ENCODE measurements at places on chromosomes 6 and 20.
A peak's percentile ranks its signal among the peaks of the same experiment; 100 is the strongest.

GRCh38 chr6:144335914-144336313, 50.8 kb downstream of the UTRN start:
- H3K4me3 ChIP-seq: peak overlapping the region; percentile 82
- no peaks in the 10 kb centered on the region for H3K27me3 ChIP-seq
- DNase-seq: no peak
- peak overlapping the region; percentile 85 for H3K27ac ChIP-seq
- no peaks in the 10 kb centered on the region for H3K36me3 ChIP-seq

- H3K27ac ChIP-seq: no peak overlapping the region
- no peak for DNase-seq
Measured at GRCh38 chr6:128738112-128738511, 144.8 kb upstream of the LAMA2 start.

GRCh38 chr6:56933650-56934049, 21.3 kb upstream of the BEND6 start:
- H3K36me3 ChIP-seq: no peaks in the 10 kb centered on the region
- no peak for DNase-seq
- peaks cover 3% of the 10 kb centered on the region for H3K4me1 ChIP-seq
- no peak overlapping the region for H3K27ac ChIP-seq
- no peak overlapping the region for H3K4me3 ChIP-seq

- peaks cover 7% of the 10 kb centered on the region for H3K27me3 ChIP-seq
- H3K4me1 ChIP-seq: no peaks in the 10 kb centered on the region
- H3K4me3 ChIP-seq: no peak overlapping the region
- no peak overlapping the region for H3K27ac ChIP-seq
Measured at GRCh38 chr6:125054331-125054730, 92.1 kb downstream of the RNF217 start.

DNA sequence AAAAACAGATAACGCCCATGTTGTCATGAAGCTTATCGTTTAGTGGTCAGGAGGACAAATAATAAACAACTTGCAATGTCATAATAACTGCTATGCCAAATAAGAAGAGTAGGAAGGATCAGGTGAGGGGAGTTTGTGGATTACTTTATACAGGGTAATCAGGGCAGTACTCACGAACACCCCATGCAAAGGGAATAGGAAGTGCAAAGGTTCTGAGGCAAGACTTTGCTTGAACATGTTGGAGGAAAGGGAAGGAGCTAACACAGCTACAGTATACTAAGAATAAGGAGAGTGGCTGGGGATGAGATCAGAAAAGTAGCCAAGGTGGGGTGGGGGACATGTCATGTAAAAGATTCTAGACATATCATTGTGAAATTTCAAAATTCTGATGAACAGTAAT, 292.0 kb upstream of the RUNX2 start:
- peaks cover 4% of the 10 kb centered on the region for H3K36me3 ChIP-seq
- peaks cover 2% of the 10 kb centered on the region for H3K4me1 ChIP-seq
- no peaks in the 10 kb centered on the region for H3K27me3 ChIP-seq
- H3K4me3 ChIP-seq: no peak overlapping the region
- H3K27ac ChIP-seq: no peak overlapping the region

GRCh38 chr6:158584236-158584651, 24.4 kb downstream of the TMEM181 start:
- peaks cover 2% of the 10 kb centered on the region for H3K4me1 ChIP-seq
- H3K27me3 ChIP-seq: no peaks in the 10 kb centered on the region
- no peak overlapping the region for H3K27ac ChIP-seq
- peaks cover 58% of the 10 kb centered on the region for H3K36me3 ChIP-seq
- no peak overlapping the region for H3K4me3 ChIP-seq

DNA sequence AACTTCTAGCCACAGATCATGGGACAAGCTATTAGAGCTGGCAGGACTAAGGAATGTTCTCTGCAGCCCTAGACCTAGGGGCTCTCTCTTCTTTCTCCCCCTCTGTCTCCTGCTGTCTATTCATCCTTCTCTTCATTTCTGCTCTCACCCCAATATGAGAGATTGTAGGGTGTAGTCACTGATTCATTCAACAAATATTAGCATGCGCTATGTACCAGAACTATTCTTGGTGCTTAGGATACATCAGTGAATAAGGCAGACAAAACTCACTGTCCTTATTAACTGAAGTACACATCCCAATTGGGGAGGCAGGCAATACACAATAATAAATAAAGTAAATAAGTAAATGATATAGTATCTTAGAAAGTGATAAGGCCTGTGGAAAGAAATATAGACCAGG, 14.7 kb upstream of the SIRPB2 start:
- H3K27me3 ChIP-seq: peaks cover 53% of the 10 kb centered on the region
- no peak overlapping the region for H3K4me3 ChIP-seq

DNA sequence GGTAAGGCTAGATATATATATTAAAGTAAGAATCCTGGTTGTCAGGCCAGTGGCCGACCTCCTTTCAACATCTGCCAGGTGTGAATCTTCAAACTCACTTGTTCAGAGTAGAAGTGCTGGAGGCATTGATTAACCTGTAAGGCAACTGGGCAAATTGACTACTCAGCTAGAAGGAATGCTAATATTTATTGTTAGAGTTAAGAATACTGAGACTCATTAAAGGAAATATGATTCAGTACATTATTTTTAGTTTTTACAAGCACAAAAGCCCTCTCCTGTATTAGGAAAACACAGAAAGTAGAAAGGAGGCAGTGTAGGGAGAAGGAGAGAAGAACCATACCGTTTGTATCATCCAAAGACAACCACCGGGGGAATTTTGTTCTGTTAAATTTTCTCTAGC, 53.5 kb downstream of the RIPOR2 start:
- no peak overlapping the region for H3K4me3 ChIP-seq
- H3K36me3 ChIP-seq: peaks cover 75% of the 10 kb centered on the region
- H3K4me1 ChIP-seq: peaks cover 30% of the 10 kb centered on the region
- no peak for DNase-seq
- no peak overlapping the region for H3K27ac ChIP-seq

- no peak for DNase-seq
- H3K36me3 ChIP-seq: no peaks in the 10 kb centered on the region
- no peaks in the 10 kb centered on the region for H3K27me3 ChIP-seq
- no peaks in the 10 kb centered on the region for H3K4me1 ChIP-seq
- no peak overlapping the region for H3K4me3 ChIP-seq
- no peak overlapping the region for H3K27ac ChIP-seq
Measured at GRCh38 chr20:23629542-23630391, 8.0 kb downstream of the CST3 start.

GRCh38 chr6:135233686-135234491, 52.8 kb downstream of the MYB start:
- peak overlapping the region; percentile 45 for H3K27ac ChIP-seq
- no peaks in the 10 kb centered on the region for H3K36me3 ChIP-seq
- no peak overlapping the region for H3K4me3 ChIP-seq
- DNase-seq: no peak

GRCh38 chr6:109343518-109343917, 38.7 kb downstream of the CD164 start:
- DNase-seq: no peak
- no peaks in the 10 kb centered on the region for H3K27me3 ChIP-seq
- peaks cover 1% of the 10 kb centered on the region for H3K4me1 ChIP-seq
- H3K36me3 ChIP-seq: no peaks in the 10 kb centered on the region
- no peak overlapping the region for H3K27ac ChIP-seq

GRCh38 chr6:55023230-55023629, 151.1 kb upstream of the HCRTR2 start:
- no peak overlapping the region for H3K4me3 ChIP-seq
- DNase-seq: no peak
- H3K27ac ChIP-seq: no peak overlapping the region
- H3K36me3 ChIP-seq: no peaks in the 10 kb centered on the region
- H3K27me3 ChIP-seq: no peaks in the 10 kb centered on the region

- no peaks in the 10 kb centered on the region for H3K36me3 ChIP-seq
- H3K27ac ChIP-seq: peak overlapping the region; percentile 73
- H3K4me1 ChIP-seq: peaks cover 51% of the 10 kb centered on the region
- DNase-seq: no peak
Measured at GRCh38 chr6:25874822-25875562, 949 bp upstream of the SLC17A3 start.

- H3K27me3 ChIP-seq: peaks cover 3% of the 10 kb centered on the region
- H3K4me3 ChIP-seq: no peak overlapping the region
- peaks cover 25% of the 10 kb centered on the region for H3K4me1 ChIP-seq
- DNase-seq: no peak
- H3K27ac ChIP-seq: no peak overlapping the region
Measured at GRCh38 chr20:23155141-23155590, 69.0 kb upstream of the CD93 start.

- no peaks in the 10 kb centered on the region for H3K36me3 ChIP-seq
- no peak for DNase-seq
- no peak overlapping the region for H3K4me3 ChIP-seq
- H3K4me1 ChIP-seq: no peaks in the 10 kb centered on the region
- no peaks in the 10 kb centered on the region for H3K27me3 ChIP-seq
Measured at GRCh38 chr6:92723390-92723931, 695.9 kb downstream of the EPHA7 start.

All from T-helper 2 cell treated with Interferon-gamma antibody and Interleukin-4, amounts not matched to agents 5 μg/mL and 100 μg/mL, for 36 hours (primary cell).